ENCODE measurements at places on chromosomes 7 and 10.

GRCh38 chr10:132281915-132282666 lies 25.7 kb downstream of the STK32C start:
- no peak for DNase-seq

DNA sequence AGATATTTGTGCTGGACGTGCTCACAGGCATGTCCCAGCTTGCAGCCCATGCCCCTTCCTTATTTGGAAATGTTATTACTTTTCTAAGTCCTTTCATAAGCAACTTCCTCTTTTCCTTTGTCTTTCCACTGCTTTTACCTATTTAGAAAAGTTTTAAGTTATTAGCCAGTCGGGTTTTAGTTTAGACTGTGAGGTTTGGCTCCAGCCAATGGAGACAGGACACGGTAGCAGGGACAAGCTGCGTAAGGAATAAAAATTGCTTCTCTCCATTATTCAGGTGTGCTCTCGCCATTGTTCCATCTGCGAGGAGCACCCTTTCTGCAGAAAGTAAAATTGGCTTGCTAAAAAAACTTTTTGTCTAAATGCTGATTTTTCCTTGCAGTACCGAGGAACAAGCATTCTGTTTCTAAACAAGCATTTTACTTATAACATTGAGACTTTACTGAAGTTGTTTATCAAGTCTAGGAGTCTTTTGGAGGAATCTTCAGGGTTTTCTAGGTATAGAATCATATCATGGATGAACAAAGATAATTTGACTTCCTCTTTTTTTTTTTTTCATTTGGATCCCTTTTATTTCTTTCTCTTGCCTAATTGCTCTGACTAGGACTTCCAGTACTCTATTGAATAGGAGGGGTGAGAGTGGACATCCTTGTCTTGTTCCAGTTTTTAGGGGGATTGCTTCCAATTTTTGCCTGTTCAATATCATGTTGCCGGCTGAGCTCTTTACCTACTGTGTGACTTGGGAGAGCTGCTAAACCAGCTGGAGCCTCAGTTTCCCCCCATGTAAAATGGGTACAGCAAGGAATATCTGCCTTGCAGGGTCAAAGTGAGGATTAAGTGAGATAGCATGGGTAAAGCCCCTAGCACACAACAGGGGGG lies 63.8 kb downstream of the ALOX5 start:
- no peak for DNase-seq

- DNase-seq, result no peak
Measured at GRCh38 chr10:30821261-30821993, 191.9 kb upstream of the LYZL2 start.

DNA sequence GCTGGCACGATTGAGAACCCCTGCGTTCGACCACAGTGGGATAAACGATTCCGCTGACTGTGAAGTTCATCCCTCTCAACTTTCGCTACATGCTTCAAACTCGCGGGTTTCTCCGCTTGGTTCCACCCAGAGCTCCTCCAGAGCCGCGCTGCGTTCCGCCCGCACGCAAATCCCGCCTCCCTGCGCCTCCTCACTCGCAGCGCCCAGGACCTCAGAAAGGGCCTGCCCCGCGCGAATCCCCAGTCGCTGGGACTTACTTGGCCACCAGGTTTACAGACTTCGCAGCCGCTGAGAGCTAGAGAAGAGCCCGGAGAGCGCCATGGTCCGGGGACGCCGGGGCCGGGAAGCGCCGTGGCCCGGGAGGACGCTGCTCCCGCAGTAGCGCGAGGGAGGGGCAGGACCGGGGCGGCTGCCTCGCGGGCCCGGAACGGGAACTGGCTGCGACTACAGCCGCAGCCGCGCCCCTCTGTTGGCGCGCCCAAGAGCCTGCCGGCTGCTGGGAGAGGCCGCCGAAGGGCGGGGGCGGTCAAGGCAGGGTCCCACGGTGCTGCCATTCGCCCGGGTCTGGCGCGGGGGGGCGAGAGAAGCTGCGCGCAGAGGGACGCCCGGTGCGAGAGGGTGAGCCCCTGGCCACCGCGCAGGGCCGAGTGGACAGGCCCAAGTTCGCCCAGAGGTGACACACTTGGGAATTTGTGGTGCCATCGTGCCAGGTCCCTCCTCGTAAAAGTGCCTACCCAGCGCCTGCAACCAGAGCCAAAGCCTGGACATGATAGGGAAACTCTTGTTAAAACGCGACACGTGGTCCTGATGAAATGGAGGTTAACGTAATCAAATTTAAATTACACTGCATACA lies at the start of gene NOD1:
Gene NOD1, minus strand, starts transcription at position 436 of the 853 bp plus-strand sequence. CDS start 21,863 bp downstream, outside the sequence.
- peak; percentile 64 for DNase-seq

DNA sequence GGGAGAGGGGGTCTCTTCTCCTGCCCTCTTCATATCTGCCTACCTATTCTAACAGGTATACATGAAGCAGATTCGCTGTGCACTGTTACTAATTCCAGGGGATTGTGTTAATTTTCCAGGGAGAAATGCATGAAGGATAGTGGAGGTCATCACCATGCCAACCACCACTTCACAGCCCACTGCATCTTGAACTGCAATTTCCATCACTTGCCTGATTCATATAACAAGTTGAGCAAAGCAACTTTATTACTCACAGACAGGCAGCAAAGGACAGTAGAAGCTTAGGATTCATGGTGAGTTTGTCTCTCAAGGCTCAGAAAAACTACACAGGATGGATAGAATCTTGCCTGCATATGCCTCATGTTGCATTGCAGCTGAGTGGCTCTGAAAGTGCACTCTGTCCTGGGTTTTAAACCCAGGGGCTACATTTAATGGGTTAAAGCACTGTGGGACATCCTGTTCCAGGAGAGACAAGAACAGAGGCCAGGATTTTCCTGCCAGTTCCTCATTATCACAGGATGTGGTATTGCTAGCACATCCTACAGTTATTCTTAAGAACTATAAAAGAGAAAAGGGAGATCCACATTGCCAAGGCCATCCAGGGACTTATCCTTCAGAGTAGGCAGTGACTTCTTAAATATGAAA lies 136.9 kb upstream of the PRSS1 start:
- DNase-seq, result no peak

DNA sequence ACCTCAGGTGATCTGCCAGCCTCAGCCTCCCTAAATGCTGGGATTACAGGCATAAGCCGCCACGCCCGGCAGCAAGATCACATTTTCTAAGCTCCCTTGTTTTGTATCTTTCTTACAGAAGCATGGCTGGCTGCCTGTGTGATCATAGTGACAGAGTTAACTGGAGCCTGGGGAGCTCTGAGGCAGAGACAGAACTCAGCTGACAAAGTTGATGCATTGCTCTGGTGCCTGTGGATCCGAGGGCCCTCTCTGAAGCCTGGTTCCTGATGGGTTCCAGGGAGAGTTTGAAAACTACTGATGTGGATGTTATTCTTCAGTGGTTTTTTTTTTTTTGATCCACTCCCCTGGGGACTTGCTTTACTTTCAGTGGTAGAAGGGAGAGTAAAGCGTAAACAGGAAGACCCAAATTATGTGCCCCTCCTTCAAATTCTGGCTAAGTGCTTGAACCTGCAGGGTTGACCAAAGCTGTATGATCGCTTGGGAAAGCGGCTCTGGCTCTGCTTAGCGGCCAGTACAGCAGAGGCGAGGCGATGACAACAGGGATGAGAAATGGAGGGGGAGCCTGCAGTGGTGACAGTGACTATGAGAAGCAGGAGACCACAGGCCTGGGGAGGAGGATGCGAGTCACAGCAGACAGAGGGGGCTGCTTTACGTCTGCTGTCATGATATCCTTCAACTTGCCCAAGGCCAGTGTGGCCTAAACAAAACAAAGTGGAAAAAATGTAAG lies 6.8 kb upstream of the EFCAB10 start:
- DNase-seq, result no peak

GRCh38 chr10:17077346-17077781 lies 52.2 kb downstream of the CUBN start:
- no peak for DNase-seq

DNA sequence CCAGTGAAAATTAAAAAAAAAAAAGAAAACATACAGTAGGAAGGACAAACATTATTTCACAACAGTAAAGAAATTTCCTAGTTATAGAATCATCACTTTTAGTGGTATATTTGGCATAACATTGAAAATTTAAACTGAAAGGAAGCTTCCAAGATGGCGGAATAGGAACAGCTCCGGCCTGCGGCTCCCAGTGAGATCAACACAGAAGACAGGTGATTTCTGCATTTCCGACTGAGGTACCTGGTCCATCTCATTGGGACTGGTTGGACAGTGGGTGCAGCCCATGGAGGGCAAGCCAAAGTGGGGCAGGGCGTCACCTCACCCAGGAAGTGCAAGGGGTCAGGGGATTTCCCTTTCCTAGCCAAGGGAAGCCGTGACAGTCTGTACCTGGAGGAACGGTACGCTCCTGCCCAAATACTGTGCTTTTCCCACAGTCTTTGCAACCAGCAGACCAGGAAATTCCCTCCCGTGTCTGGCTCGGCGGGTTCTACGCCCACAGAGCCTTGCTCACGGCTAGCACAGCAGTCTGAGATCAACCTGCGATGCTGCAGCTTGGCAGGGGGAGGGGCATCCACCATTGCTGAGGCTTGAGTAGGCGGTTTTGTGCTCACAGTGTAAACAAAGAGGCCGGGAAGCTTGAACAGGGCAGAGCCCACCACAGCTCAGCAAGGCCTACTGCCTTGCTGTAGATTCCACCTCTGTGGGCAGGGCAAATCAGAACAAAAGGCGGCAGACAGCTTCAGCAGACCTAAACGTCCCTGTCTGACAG lies 19.4 kb downstream of the PON3 start:
- no peak for DNase-seq

DNA sequence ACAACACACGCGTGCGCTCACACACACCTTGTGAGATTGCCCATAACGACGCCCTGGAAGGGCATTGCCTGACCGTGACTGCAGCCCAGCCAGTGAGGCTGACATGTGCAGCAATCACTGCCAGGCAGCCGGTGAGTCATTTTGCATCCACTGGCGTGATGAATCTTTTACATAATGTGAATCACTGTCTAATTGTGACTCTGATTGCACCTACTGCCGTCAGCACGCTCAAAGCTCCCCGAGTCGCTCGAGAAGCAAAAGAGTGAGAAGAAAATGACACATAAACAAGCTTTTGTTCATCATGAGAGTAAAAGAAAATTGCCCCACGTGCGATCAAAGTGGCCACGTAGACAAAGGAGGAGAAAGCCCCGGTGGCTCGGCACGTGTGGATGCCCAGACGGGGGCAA lies 117.4 kb upstream of the PFKP start:
- no peak for DNase-seq

- no peak for DNase-seq
Measured at GRCh38 chr10:93226619-93227018, 152.9 kb downstream of the CYP26A1 start.

GRCh38 chr10:133196221-133196915 lies 33.6 kb upstream of the UTF1 start:
- no peak for DNase-seq

GRCh38 chr10:78868861-78869260 lies 199.9 kb upstream of the ZMIZ1 start:
- no peak for DNase-seq

GRCh38 chr7:155424301-155425010 lies 33.5 kb upstream of the EN2 start:
- DNase-seq, result no peak

GRCh38 chr7:138978541-138979184 lies 2.5 kb downstream of the KIAA1549 start:
- DNase-seq, result no peak

DNA sequence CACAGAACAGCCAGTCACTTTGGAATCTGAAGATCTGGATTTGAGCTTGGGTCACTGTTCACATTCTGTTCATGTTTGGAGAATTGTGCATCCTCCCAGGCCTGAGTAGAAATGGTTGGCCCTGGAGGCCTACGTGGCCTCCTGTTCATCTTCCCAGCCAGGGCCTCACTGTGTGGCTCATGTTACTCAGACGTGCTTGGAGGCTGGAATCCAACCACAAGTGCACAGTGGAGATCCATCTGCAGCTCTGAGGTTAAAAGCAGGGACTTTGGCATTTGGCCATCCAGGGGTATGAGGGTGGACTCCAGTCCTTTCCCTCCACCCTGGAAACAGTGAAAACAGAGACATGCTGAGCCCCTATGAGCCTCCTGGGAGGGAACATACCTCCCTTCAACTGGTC lies 709.0 kb upstream of the IGFBP3 start:
- no peak for DNase-seq

DNA sequence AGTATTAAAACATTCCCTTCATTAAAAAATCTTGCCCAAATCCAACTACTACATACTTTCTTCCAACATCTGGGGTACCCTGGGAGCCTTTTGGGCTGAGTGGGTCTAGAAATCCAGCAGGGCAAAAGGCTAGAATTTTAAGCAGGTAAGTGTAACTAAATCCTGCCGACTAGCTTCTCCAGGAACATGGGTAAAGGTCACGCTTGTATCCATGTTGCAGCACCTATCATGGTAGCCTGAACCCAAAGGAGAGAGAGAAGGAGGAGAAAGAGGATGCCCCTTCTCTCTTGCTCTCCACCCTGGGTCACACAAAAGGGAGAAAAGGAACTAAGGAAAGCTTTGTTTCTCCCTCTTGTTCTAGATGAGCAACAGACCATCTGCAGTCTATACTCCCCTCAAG lies 53.3 kb downstream of the ZNF680 start:
- no peak for DNase-seq

GRCh38 chr10:67670401-67670800 lies 25.6 kb downstream of the CTNNA3 start:
- no peak for DNase-seq

DNA sequence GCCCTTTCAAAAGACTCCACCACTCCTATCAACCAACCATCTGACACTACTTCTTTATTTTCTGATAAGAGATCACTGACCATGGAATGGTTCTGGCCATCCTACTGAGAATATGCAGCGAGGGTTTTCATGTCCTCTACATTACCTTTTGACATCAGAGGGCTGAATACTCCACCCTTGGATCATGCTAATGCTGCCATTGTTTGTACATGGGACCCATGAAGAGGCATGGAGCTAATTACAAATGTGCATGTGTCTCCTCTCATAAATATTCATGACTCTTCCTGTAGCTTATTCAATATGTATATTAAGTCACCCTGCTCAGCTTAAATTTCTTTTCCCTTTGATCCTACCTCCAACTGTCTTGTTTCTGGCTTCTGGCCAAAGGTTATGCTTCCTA lies 1065.8 kb upstream of the GHITM start:
- DNase-seq, result no peak

DNA sequence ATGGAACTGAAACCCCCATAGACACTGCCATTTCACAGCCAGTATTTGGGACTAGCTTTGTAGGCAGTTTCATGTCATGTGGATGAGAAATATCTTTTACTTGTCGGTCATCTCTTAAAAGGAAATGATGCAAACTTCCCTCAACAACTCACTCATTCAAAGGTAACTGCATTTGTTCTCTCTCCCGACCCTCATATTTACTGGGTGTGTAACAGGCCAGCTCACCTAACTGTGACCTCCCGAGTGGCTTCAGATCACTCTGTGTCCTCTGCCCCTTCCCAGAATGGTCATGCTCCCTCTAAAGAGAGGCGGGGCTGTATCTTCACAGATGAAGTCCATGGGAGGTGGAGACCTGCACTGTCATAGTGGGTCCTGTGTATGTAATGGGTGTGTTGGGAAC lies 14.7 kb downstream of the LRRC18 start:
- DNase-seq, result no peak

DNA sequence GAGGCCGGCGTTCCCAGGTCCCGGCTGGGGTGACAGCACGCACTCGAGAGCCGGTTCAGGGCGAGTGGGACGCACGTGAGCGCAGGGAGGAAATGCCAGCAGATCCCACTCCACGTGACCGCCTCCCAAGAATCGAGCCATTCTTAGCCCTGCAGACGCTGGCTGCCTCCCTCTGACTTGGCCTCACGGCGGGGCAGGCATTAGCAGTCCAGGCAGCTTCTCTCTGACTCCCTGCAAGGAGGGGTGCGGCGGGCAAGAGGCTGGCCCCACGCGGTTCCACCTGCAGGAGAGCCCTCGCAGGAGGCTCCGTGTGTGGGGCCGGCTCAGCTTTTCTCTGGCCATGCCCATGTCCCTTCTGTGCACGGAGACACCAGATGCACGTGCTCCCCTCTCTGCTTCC lies 10.1 kb downstream of the GPR146 start:
- no peak for DNase-seq
